ENCODE measurements at places on chromosomes 12 and 14.

- peak; percentile 20 for DNase-seq
Observed at GRCh38 chr14:102085488-102085887, 1.4 kb downstream of the HSP90AA1 start.

GRCh38 chr12:132282031-132282949 is 47.1 kb downstream of the GALNT9 start:
- DNase-seq = no peak

GRCh38 chr14:43175896-43176295 is 1331.2 kb downstream of the FSCB start:
- no peak for DNase-seq

- DNase-seq = no peak
Observed at GRCh38 chr12:25994901-25995625, 36.6 kb downstream of the RASSF8 start.
